ENCODE measurements at places on chromosomes 7 and 10.

DNA sequence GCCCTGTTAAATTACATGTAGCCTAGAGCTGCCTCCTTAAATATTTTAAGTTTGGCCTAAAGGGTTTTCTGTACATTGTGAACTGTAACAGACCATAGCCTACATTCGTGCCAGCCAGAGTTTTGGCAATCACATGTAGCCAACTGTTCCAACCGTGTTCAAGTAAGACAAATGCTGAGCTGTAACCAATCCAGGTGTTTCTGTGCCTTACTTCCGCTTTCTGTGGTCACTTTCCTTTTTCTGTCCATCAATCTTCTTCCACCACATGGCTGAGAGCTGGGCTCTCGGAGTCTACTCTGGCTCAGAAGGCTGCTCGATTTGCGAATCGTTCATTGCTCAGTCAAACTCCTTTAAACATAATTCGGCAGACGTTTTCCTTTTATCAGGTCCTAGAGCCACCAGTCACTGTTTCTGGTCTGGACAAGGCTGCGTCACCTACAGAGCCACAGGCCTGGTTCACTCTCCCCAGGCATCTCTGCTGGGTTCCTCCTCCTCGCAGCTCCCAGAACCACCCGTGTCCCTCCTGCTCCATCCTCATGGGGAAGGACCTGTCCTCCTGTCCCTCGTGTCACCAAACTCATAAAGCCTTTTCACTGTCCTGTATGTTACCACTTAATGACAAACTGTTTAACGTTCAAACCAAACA lies 158.0 kb upstream of the RHEB start:
- DNase-seq = no peak

GRCh38 chr10:101050208-101051069 lies 11.3 kb upstream of the KAZALD1 start:
- DNase-seq = peak; percentile 28

- DNase-seq = no peak
These were observed 317.4 kb downstream of the KIF20B start for GRCh38 chr10:90018819-90019218.

- no peak for DNase-seq
These were observed 36.5 kb upstream of the JAZF1 start for GRCh38 chr7:28217143-28217542.

DNA sequence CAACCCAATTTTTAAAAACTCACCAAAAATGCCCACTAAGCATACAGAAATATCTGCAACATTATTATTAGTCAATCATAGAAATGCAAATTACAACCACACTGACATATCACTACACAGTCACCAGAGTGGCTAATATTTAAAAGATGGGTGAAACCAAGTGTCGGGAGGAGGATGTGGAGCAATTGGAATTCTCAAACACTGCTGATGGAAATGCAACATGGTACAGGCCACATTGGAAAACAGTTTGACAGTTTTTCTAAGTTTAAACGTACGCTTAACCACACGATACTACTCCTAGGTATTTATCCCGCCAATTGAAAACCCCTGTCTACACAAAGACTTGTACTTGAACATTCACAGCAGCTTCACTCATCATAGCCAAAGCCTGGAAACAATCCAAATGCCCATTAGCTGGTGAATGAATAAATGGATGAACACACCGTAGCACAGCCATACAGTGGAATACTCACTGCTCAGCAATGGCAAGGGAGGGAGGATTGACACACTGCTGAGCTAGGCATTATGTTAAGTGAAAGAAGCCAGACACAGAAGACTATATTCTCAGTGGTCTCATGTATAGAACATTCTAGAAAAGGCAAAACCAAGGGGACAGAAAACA lies 16.3 kb downstream of the GCK start:
- no peak for DNase-seq

DNA sequence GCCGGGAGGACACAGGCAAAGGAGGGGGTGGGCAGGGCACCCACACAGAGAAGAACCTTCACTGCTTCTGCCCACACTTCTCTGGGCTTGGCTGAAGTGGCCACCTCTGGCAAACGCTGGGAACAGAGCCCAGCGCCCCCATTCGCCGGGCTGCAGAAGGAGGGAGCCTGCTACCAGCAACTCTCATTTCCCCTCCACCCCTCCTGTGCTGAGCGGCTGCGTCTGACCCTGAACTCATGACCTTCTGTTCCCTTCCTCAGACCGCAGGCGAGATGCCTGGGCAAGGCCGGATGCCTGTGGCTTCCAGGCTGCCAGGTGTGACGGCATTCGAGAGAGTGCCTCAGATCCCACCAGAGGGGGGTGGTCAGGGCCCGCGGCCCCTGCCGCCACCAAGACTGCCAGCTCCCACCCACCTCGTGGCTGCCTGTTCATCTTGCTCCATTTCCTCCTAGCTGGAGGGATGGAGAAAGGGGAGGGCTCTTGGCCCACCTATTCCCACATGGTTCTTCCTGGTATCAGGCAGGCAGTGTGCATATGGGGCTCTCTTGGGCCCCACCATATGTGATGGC lies 19.8 kb downstream of the DNAJB12 start:
- DNase-seq = peak; percentile 51

- DNase-seq = no peak
These were observed 120.3 kb downstream of the NRP1 start for GRCh38 chr10:33214174-33214573.

DNA sequence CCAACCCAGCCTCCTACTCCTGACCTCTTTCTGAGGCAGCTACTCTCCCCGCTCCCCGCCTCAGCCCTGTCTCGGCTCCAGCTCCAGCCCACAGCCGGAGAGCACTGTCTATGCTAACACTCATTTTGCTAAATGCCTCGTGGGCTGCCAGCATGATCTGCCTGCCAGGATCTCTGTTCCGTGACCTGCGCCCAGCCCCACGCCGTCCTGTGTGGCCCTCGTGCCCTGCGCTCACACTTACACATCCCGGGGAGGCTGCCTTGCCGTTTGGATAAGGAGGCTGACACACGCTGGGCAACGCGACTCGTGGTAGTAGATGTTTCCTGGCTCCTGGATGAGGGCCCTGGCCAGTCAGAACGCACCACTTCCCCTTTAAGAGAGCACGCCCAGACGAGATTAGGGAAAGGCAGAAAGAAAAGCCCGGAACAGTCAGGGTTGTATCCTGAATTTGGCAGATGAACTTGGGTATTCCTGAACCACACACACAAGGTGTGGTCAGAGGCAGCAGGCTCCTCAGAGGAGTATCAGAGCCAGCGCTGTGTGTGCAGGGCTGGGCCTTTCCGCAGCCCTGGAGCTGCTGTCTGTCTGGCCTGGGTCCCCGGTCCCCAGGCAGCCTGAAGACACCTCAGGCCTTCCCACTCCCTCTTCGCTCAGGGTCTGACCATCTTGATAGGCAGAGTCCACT lies 97.7 kb upstream of the EFCAB10 start:
- peak; percentile 18 for DNase-seq

GRCh38 chr7:129646369-129647021 lies 35.0 kb downstream of the NRF1 start:
- DNase-seq = no peak

GRCh38 chr10:84392181-84392580 lies 63.8 kb downstream of the CCSER2 start:
- no peak for DNase-seq

- DNase-seq = no peak
These were observed 55.9 kb upstream of the PAPSS2 start for GRCh38 chr10:87603769-87604168.

- DNase-seq = no peak
These were observed 683.7 kb upstream of the FZD8 start for GRCh38 chr10:36325815-36326214.

Data from C1 segment of cervical spinal cord (tissue), 14 donors.